HuH-7.5 (cell line): ENCODE measurements at places on chromosomes 11 and 22.

DNA sequence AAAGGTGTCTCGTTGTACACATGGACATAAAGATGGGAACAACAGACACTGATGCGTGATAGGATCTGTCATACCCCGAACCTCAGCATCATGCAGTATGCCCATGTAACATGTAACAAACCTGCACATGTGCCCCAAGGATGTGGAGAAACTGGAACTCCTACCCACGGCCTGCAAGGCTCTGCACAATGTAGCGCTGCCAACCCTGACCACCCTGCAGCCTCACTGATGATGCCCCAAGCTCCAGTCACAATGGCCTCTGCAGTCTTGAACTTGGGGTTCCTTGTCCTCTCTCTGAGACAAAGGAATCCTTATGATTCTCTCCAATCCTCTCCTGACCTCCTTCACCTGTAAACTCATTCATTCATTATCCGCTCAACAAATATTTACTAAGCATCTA, 14.2 kb downstream of the LMO1 start:
- no peak for DNase-seq

GRCh38 chr11:12042215-12042676, 33.8 kb upstream of the DKK3 start:
- DNase-seq: no peak

GRCh38 chr11:2833051-2833715, 52.4 kb downstream of the CDKN1C start:
- DNase-seq: no peak

GRCh38 chr22:37412495-37413250, 14.6 kb downstream of the ELFN2 start:
- DNase-seq: no peak

- no peak for DNase-seq
Measured at GRCh38 chr22:19490628-19491230, 11.0 kb downstream of the CDC45 start.
